H54 (cell line): ENCODE measurements at places on chromosomes 1 and 21.

- DNase-seq = no peak
These were observed 67.8 kb upstream of the ABCD3 start for GRCh38 chr1:94350350-94350924.

DNA sequence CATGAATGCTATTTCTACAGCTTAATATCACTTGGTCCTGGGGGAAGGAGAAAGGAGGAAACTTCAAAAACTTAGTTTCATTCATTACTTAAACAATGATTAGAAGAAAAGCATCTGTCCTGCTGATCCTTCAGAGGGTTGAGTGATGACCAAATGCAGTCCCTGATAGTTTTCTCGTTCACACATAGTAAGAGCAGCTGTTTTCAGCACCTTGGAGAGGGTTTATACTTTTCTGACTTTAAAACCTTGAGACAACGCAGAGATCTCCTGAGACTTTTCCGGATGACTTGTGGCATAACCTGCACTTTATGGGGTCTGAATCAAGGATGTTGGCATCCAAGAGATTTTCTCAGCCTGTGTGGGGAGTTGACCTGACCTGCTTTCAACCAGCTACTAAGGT is 94.0 kb upstream of the KCND3 start:
- no peak for DNase-seq

- no peak for DNase-seq
These were observed 36.2 kb upstream of the GADD45A start for GRCh38 chr1:67648582-67649326.

DNA sequence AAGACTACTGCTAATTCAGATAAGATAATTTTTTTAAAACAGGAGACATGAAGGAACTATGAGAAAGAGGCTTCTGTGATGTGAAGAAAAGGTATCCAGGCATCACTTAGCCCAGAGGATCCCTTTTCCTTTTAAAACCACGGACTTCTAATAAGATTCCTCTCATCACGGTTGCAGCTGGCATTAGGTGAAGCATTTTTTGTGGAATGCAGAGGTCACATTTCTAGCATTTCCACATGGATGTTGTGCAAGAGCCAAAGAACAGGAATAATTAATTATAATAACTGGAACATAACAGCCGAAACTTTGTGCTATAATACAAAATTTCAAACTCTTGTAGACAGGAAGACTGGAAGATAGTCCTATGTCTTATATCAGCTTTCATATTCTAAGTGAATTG is 27.6 kb downstream of the CYP2J2 start:
- no peak for DNase-seq

DNA sequence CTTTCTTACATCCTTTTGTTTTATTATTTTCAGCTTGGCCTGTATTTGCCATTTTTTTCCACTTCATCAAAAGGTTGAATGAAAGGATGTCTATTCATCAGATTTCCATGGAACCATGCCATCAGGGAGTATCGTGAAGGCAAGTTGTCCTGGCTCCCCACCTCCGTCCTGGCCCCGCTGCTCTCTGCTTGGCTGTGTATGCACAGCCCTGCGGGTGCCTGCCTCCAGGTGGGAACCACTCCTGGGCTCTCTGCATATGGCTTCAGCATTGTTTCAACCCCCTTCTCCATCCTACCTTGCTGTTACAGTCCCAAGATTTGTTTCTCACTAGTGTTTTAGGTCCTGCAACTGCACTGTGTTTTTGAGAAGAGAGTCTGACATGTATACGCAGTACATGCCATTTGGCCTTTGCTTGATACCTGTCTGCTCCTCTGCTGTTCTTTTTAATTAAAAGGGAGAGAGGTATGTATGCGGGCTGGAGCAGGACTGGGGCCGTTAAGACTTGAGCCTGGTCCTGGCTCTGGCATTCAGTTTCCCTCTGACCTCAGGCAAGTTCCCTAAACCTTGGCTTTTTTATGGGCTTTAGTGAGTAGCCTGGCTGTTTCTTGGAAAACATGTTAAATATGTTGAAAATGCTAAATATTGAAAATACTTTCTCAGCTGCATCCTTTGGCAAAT is 69.9 kb upstream of the GCLM start:
- DNase-seq = no peak

DNA sequence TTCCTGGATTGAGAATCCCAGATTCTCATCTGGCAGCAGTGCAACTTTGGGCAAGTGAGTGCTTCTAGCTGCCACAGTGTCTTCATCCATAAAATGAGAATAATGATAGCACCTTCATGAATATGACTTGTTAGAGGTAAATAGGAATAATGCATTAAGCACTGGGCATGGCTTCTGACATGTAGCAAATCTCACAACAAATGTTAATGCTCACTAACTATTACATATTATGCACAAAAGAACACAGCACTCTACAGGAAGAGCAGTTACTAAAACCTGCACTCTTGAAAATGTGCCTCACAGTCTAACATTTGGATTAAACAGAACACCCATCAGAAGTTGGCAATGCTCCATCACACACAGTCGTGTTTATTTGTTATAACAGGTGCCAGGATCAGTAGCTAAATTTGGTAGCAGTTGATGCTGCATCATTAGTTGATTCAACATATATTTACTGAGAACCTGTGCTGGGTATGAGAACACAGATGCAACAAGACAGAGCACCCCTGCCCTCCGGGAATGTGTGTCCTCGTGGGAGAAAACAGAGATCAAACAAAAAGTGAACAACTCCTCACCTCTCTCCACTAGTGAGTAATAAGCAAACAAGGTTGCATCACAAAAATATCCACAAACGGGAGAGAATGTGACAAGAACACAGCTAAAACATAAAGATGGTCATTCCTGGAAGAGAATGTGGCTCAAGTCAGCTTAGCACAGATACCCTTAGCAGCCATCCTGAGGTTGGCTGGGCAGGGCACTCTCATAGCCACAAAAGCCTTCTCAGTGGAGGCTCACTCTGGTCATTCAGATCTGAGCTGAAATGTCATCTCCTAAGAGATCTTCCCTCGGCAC is 26.2 kb upstream of the LBR start:
- no peak for DNase-seq

- DNase-seq = no peak
These were observed 11.5 kb downstream of the OTUD3 start for GRCh38 chr1:19893687-19894086.

GRCh38 chr1:93005252-93005598 is 44.0 kb upstream of the DIPK1A start:
- no peak for DNase-seq

GRCh38 chr1:101282314-101283038 is 45.7 kb downstream of the S1PR1 start:
- DNase-seq = no peak

DNA sequence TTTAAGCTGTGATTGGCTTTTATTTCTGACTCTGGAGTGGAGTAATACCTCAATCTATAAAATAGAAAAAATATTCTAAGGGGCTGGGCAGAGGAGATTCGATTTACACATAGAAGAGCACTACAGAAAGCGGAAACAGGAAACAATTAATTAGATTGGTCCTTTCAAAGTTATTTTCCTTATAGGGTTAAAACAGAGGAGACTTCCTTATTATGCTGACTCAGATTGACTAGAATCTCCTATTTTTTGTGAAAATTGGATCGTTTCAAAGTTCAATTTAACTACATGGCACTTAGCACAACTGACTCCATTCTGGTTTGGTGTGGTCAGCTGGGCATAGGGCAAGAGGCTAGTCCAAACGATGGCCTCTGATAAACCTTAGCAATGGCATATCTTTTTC is 48.3 kb upstream of the NCAM2 start:
- DNase-seq = no peak

DNA sequence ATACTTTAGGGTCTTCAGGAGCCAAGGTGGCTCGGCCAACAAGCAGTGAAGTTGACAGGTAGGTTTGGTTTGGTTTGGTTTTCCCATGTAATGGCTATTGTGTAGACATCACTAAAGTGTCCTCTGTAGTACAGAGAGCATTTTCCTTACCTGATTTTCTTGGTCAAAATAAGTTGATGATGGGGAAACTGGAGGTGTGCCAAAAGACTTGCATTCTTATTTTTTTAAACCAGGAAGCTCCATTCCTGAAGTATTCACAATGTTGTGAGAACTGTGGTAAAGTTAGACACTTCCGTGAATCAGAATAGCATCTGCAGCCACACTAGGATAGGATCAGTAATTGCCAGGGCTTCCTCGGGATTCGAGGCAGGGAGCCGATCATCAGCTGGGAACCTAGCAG is 2.9 kb downstream of the ZBTB37 start:
- DNase-seq = no peak

- DNase-seq = no peak
These were observed 6.6 kb downstream of the IFFO2 start for GRCh38 chr1:18949686-18950400.

DNA sequence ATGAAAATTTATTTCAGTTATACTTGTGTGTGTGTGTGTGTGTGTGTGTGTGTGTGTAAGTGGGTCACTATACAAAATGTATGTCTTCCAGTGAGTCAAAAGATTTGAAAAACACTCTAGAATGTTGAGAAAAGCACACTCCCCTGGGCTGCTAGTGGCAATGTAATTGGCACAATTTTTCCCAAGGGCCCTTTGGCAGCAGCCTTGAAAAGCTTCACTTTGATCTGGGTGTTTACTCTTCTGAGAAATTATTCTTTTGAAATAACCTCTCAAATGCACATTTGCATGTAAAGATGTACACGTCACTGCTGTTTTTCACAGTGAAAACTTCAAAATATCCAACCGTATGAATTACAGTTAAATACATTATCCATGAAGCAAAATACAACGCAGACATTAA is 22.1 kb upstream of the SLC44A3 start:
- DNase-seq = no peak

DNA sequence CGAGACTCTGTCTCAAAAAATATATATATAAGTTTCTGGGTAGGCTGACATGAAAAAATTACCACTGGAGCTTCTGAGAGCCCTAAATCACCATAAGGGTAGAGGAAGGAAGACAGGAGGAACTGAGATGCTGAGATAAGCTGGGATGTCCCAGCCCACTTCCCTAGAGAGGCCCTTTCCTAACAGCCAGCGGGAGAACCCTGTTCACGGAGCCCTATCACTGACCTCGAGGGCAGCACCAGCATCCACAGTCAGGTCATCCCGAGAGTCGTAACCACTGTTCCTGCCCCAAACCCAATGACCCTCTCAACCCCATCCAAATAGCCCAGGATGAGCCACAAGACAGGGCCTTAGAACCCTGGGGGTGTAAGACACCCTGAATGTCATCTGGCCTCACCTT is 77.5 kb downstream of the CD34 start:
- DNase-seq = no peak

GRCh38 chr1:235079443-235080296 is 49.0 kb downstream of the TOMM20 start:
- no peak for DNase-seq

DNA sequence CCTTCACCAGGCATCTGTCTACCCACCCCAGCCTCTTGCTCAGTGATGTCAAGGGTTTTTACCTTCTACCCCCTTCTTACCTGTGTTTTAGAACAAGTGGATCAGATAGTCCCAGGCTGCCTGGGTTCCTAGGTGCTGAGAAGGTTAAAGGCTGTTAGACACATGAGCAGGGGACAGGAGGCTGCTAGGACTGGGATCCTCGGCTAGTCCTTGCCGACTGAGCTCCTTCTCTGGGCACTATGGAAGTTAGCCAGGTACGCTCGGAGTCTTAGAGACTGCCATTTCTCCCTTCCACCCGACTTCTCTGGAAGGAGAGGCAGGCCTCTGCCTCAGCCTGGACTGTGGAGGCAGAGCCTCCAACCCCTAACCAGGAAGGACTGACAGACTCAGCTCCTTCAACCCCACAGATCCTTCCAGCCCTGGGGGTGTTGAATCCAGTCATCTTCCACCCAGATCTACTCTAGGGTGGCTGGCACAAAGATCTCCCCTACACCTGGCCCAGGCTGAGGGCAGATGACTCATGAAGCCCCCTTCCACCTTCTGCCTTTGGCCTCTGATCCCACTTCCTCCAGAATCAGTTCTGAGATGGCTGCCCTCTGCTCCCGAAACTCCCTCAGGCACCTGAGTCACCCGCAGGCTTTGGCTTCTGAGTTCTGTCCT is at the start of gene DYNLT4:
TSS of gene DYNLT4 (minus strand) at position 648 of the 660 bp plus-strand sequence. CDS start 683 bp downstream, outside the sequence.
- DNase-seq = no peak

DNA sequence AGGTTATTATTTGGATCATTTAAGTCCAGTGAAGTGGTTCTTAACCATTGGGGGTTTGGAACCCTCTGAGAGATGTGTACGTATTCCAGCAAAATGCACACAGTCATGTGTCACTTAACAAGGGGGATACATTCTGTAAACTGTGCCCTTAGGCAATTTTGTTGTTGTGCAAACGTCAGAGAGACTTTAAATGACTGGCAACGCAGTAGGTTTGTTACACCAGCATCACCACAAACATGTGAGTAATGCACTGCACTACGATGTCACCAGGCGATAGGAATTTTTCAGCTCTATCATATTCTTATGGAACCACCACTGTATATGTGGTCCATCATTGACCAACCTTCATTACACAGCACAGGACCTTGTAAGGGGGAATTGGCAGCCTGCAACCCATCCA is 11.9 kb downstream of the AHCYL1 start:
- no peak for DNase-seq
